ENCODE measurements at places on chromosomes 2 and 18.

DNA sequence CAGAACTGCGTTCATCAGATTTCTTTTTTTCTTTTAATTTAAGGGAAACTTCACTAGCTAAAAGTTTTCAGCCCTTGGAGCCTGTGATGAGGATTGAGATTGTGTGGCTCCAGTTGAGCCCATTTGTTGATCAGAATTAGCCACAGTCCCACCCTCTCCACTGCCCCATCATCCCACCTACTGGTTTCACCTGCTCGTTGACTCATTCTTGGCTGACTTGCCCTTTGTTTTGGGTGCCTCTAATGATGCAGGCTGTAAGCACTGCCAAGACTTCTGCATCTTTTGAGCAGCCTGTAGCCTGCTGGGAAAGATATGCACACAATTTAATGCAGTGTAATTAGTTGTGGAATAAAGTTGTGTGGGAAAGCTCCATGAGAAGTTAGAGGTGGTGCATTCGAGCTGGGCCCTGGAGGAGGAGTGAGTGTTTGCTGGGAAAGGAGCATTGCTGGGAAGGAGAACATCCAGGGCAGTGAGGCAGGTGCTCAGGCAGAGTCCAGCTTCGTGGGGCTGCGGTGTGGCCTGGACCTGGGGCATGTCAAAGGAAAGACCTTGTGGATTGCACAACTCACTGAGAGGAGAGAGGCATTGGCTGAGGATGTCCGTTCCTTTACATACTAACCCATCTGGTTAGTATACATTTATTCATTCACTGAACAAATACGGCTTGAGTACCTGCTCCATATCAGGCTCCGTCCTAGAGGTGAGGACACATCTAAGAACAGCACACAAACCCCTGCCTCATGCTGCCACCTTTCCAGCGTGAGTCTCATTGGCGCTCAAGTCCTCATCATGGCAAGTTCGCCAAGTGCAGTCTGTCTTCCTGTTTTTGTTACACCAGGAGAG is 18.2 kb downstream of the ASPRV1 start:
- no peak for DNase-seq

GRCh38 chr2:203681978-203682377 is 24.5 kb upstream of the CD28 start:
- DNase-seq = no peak

GRCh38 chr18:80044072-80044471 is 9.8 kb downstream of the RBFA start:
- DNase-seq = no peak

- no peak for DNase-seq
Observed at GRCh38 chr2:49105506-49105905, 48.8 kb downstream of the FSHR start.

DNA sequence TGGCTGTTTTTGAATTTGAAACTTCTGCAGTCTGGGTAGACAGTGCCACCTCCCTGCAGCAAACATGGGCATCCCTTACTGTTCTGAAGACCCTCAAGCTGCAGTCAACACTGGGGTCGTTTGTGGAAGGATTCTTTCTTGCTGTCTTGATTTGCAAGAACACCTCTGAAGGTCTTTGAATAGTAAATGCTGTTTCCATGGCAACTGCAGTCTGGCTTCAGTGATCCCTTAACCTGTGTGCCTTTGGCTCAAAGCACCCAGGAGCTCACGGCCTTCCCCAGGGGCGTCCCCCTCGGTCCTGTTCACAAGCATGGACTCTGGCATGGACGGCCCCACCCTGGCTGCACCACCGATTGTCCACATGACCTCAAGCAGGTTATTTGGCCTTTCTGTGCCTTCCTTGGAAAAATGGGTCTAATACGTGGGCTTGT is 38.3 kb downstream of the LRRFIP1 start:
- no peak for DNase-seq

DNA sequence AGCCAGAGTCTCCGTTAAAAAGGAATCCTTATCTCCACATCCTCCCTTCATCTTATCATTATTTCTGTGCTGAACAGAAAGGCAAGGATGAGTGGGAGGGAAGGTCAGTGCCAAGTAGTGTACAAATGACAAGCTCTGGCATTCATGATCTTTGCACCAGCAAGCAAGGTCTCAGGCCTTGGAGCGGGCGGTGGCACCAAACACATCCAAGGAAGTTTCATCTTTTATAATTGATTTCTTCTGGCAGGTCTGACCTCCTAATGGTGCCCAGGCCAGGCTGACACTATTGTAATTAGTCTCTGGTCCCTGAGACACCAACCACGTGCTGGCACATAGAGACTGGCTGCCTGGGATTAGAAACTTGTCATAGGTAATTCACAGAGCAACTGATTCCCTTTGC is 336.6 kb downstream of the EN1 start:
- no peak for DNase-seq

- no peak for DNase-seq
Observed at GRCh38 chr18:56433919-56434318, 204.5 kb downstream of the TXNL1 start.

Data from lower leg skin (tissue), 4 donors.